ENCODE measurements at places on chromosomes 12 and 14. TPM values are rescaled to one million over a fixed set of nuclear protein-coding genes. Genes with fewer than 3 reads are reported as not detected.

DNA sequence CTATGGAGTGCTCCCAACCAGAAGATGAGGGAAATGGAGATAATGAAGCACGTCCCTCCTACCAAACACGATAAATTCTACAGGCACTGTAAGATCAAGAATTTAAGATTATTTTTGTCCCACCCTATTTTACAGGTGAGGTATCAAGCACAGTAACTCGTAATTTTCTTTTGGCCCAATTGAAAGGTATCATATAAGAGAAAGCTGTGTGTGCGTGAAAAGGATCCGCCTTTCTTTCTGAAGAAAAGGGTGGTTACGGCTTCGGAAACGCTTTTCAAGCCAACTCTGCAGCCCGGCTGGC, 733 bp upstream of the KLHDC2 start:
- no peak for DNase-seq

GRCh38 chr14:75554482-75554881, 23.9 kb upstream of the FLVCR2 start:
- H3K27me3 ChIP-seq = no peaks in the 10 kb centered on the region
- H3K4me1 ChIP-seq = peaks cover 36% of the 10 kb centered on the region
- no peak for DNase-seq
- no peak overlapping the region for H3K4me3 ChIP-seq

DNA sequence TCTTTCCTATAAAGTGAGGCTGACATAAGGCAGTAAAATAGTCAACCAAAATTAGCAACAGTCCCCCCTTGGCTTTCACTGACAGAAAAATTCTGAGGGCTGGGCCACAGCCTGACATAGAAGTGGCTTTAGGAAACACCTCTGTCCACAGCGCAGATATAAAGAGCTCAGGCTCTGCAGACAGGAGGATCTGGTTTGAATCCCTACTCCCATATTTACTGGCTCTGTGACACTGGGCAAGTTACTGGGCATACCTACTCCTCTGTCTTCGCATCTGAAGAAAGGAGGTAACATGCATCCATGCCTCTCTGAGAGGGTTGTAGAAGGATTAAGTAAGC, 95.3 kb downstream of the STXBP6 start:
- H3K4me1 ChIP-seq = no peaks in the 10 kb centered on the region
- H3K4me3 ChIP-seq = no peak overlapping the region
- no peak for DNase-seq
- H3K36me3 ChIP-seq = no peaks in the 10 kb centered on the region
- no peak overlapping the region for H3K27ac ChIP-seq

GRCh38 chr12:44002607-44003006, 166.7 kb downstream of the TMEM117 start:
- no peaks in the 10 kb centered on the region for H3K4me1 ChIP-seq
- no peaks in the 10 kb centered on the region for H3K27me3 ChIP-seq
- DNase-seq = no peak
- H3K4me3 ChIP-seq = no peak overlapping the region
- no peak overlapping the region for H3K27ac ChIP-seq
- peaks cover 8% of the 10 kb centered on the region for H3K36me3 ChIP-seq

GRCh38 chr12:61758661-61759060, 501.5 kb upstream of the USP15 start:
- H3K27me3 ChIP-seq = no peaks in the 10 kb centered on the region
- no peaks in the 10 kb centered on the region for H3K4me1 ChIP-seq
- no peaks in the 10 kb centered on the region for H3K36me3 ChIP-seq
- no peak overlapping the region for H3K27ac ChIP-seq
- H3K4me3 ChIP-seq = no peak overlapping the region
- DNase-seq = no peak

DNA sequence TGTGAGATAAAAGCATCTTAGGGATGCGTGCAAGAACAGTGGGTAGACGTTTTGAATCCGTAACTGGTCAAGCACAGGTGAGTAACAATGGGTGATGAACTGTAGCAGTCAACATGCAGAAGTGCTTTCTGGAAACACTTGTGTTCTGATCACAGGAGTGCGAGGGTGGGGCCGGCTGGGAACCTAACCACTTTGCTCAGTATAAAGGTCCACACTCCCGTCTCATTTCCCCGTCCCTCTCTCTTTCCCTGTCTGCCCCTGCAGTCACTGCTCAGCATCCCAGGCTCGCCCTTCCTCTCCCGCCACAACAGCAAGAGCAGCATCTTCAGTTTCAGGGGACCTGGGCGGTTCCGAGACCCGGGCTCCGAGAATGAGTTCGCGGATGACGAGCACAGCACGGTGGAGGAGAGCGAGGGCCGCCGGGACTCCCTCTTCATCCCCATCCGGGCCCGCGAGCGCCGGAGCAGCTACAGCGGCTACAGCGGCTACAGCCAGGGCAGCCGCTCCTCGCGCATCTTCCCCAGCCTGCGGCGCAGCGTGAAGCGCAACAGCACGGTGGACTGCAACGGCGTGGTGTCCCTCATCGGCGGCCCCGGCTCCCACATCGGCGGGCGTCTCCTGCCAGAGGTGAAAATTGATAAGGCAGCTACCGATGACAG, 127.1 kb downstream of the FIGNL2 start:
- peaks cover 9% of the 10 kb centered on the region for H3K4me1 ChIP-seq
- H3K27ac ChIP-seq = no peak overlapping the region
- DNase-seq = peak; percentile 23
- peak overlapping the region; percentile 48 for H3K4me3 ChIP-seq

GRCh38 chr12:115312901-115313300, 628.9 kb upstream of the TBX3 start:
- H3K4me3 ChIP-seq = no peak overlapping the region
- no peaks in the 10 kb centered on the region for H3K27me3 ChIP-seq
- no peak overlapping the region for H3K27ac ChIP-seq
- H3K36me3 ChIP-seq = no peaks in the 10 kb centered on the region
- no peaks in the 10 kb centered on the region for H3K4me1 ChIP-seq

GRCh38 chr12:96985515-96986362, 78.7 kb downstream of the NEDD1 start:
- peaks cover 6% of the 10 kb centered on the region for H3K4me1 ChIP-seq
- peak overlapping the region; percentile 66 for H3K4me3 ChIP-seq
- H3K27me3 ChIP-seq = peaks cover 6% of the 10 kb centered on the region
- no peak overlapping the region for H3K27ac ChIP-seq
- no peaks in the 10 kb centered on the region for H3K36me3 ChIP-seq
- DNase-seq = peak; percentile 37

DNA sequence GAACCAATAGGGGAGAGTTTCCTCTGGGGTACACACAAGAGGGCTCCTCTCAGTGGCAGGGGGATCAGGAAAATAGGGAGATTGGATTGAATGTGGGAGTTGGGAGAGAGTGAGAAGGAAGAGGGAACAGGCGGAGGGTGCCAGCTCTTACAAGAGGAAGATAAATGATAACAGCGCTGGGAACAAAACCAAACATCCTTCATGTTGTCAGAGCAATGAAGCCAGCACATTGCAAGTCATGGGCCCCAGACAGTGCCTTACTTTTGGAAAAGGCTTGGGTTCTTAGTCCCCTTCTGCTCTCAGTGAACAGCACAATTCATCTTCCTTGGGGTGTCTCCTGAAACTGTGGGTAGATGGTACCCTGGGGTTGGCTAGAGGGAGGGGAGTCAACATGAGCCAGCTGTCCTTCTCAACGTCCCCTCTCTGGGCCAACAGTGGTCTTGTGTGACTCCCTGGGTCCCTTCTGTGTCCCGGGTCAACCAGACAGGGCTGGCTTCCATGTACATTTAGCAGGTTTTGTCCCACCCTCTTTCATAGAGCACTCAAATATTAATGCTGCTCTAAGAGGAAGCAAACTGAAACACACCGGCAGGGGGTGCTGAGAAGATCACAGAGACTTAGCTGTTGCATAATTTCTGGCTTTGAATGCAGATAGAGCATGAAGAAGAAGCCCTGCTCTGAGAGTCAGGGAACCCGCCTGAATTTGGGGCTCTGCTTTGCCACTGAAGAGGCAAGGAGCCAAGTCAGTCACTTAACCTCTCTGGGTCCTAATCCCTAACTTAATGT, 138.5 kb downstream of the ESRRB start:
- DNase-seq = no peak
- no peak overlapping the region for H3K27ac ChIP-seq
- peaks cover 22% of the 10 kb centered on the region for H3K27me3 ChIP-seq

DNA sequence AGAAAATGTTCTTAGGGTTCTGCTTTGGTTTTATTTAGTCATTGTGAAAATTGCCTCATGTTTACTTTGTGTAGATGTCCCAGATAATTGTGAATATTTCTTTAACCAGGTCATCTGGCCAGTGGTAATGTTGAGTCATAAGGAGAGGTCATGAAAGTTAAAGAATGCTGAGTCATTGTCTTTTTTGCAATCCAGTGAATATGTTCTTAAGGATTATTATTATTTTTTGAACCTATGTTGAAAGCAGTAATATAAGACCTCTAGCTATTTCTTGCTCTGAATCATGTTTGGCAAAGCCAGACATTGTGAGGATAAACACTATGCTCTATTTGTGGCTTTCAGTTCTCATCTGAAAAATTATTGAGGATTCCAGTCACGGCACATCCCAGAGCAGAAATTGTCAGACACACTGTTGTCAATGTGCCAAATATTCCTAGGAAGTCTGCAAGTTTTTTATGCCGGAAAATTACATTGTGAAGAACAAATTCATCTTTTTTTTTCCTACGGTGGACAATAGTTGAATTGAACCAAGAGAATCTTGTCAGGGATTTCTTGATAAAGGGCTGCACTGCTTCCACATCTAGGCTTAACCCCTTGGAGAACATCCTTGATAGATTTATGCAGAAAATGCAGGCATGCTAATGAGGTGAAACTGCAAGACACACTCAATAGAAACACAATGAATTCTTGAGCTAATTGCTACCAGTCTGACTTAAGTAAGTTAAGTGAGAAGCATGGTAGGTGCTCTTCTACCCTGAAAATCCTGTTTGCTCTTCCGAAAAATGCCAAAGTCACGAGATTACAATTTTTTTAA, 369.6 kb downstream of the ATP23 start:
- H3K36me3 ChIP-seq = no peaks in the 10 kb centered on the region
- H3K4me3 ChIP-seq = no peak overlapping the region
- H3K27me3 ChIP-seq = peaks cover 1% of the 10 kb centered on the region
- no peaks in the 10 kb centered on the region for H3K4me1 ChIP-seq
- H3K27ac ChIP-seq = no peak overlapping the region

DNA sequence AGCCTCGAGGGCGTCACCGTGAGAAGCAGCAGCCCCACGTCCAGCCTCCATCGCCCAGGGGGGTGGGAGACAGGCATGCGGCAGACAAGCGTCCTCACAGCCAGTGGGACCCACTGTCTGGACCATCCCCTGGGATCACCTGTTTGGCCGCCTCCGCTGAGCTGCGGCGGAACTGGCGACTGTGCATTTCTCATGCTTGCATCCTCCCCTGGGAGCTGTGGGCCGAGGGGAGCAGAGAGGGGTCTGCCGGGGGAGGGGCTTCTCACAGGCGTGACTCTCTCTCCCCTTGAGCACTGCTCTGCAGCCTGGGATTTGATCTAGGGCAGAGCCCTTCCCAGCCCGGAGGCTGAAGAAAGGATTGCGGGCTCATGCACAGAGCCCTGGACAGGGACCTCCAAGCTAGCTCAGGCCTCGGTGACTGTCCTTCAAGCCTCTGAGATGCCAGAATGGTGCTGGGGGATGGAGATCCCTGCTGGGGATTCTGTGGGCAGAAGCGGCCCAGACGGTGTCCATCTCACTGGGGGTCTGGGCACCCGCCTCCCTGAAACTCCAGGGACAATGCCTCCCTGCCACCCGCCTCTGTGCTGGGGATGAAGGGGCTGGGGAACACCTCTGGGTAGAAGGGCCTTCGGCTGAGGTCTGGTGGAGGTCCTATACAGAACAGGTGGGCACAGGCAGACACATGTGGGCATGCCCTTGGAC, 61.1 kb downstream of the PRIMA1 start:
- no peaks in the 10 kb centered on the region for H3K27me3 ChIP-seq
- no peak overlapping the region for H3K27ac ChIP-seq
- no peak overlapping the region for H3K4me3 ChIP-seq
- H3K36me3 ChIP-seq = no peaks in the 10 kb centered on the region

DNA sequence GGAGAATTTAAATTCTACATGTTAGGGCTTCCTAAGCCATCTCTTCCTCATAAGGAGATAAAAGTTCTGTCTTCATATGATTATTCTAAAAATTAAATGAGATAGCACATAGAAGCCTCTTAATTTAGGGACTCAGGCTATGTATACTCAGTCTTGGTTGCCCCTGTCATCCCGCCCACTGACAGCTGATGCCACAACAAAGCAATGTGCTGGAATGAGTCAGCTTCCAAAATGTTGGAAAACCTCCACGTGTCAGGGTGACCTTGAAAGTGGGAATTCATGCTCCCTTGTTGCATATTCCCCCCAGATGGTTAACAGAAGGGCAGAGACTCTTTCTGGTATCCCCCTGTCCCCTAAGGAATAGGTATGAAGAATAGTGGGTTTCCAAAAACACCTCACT, 238.0 kb upstream of the DDHD1 start:
- H3K27ac ChIP-seq = no peak overlapping the region
- DNase-seq = no peak
- no peak overlapping the region for H3K4me3 ChIP-seq
- no peaks in the 10 kb centered on the region for H3K4me1 ChIP-seq
- no peaks in the 10 kb centered on the region for H3K36me3 ChIP-seq

DNA sequence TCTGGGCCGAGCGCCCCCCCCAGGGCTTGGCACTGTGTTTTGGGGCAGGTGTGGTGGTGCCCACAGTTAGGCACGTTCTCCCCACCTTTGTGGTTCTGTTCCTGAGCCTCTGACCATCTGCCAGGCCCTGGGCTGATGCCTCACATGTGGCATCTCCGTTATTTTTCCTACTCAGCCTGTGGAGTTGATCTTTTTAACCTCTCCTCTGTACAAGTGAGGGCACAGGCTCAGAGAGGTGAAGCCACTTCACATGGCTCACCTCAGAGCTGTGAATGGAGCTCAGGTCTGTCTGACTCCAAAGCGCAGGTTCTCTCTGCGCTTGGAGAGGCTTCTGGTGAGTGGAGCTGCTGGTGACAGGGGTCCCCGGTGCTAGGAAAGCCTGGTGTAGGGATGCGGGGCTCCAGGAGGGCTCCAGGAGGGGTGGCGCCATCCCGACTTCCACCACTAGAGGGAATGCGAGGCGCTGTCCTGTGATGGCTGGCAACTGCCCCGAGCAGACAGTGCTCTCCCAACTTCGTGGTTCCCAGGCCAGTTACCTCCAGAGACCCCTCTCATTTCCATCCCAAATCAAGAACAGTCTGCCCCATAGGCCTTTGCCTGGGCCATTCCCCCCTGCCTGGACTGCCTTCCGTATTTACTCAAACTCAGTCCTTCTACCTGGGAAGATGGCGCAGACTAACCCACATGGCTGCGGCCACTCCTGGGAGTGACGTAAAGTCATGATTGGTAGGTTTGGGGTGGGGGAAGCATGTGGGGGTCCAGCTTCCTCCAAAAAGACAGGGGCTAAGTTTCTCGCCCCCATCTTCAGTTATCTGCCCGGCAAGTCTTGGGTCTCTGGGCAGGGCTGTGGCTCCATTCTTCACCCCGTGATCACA, 9.9 kb downstream of the BCL7A start:
- peak overlapping the region; percentile 81 for H3K27ac ChIP-seq
- DNase-seq = peak; percentile 61
- no peak overlapping the region for H3K4me3 ChIP-seq
- peaks cover 32% of the 10 kb centered on the region for H3K36me3 ChIP-seq
- peaks cover 63% of the 10 kb centered on the region for H3K4me1 ChIP-seq

The SMCO3 gene
- total RNA-seq = not detected

The LALBA gene
- not detected for total RNA-seq

The PIWIL1 gene
- not detected for total RNA-seq

The BCL2L2 gene
- total RNA-seq = 11.8 TPM

The OTOGL gene
- not detected for total RNA-seq

The SOX5 gene
- 85.5 TPM for total RNA-seq

Measured in activated B cell treated with CpG ODN at 0.5 μM for 24 hours (primary cell).